ENCODE measurements at places on chromosomes 1 and 21.

DNA sequence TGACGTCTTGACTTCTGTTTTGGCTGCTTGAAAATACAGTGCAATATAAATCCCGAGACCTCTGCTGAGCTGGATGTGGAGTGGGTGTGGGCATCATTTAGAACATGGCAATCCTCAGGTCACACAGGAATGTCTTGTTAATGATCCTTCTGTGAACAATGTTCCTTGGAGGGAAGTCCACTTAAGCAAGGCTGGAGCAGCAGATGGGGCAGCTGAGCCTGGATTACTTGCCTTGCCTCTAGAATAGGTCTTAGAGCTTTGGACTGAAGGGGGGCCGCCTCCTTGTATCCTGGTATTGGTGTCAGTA, 926 bp upstream of the SCMH1 start:
- H3K36me3 ChIP-seq, result no peaks in the 10 kb centered on the region
- no peak overlapping the region for H3K27ac ChIP-seq
- peaks cover 50% of the 10 kb centered on the region for H3K4me1 ChIP-seq

DNA sequence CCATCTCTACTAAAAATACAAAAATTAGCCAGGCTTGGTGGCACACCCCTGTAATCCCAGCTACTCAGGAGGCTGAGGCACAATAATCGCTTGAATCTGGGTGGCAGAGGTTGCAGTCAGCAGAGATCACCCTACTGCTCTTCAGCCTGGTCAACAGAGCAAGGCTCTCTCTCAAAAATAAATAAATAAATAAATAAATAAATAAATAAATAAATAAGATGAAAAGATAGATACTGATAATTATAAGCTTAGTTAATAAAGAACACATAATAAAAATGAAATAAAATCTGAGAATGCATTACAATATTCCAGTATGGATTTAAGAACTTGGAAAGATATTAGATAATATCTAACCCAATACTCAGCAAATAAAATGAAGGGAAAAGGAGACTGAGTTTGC, 235.9 kb upstream of the DAB1 start:
- no peak for DNase-seq
- no peaks in the 10 kb centered on the region for H3K36me3 ChIP-seq
- H3K4me1 ChIP-seq, result no peaks in the 10 kb centered on the region
- H3K4me3 ChIP-seq, result no peak overlapping the region
- H3K27me3 ChIP-seq, result no peaks in the 10 kb centered on the region

DNA sequence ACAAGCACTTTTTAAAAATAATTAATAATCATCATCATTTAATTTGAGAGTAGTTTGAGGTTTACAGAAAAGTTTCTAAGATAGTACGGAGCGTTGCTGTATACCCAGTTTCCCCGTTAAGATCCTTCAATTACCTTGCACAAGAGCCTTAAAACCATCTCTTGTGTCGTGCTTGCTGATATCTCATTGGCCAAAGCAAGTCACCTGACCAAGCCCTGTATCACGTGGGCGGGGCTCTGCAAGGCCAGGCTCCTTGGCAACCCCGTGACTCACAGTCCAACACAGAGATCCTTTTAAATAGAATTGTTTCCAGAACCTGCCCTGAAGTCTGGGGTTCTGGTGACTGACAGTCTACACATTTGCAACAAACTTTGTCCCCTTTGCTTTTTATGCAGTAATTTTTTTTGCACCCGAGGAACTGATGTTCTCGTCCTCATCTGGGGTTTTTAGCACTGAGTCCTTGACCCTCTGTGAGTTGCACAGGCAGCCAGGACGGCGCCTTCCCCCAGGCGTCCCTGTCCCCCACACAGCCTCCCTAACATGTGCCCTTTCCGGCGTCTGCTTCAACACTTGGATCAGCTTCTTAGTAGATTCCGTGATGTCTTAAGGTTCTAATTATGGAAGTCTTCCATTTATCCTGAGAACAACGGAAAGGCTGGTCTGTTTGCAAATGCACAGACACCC, 183.3 kb upstream of the TMEM51 start:
- H3K27me3 ChIP-seq, result no peaks in the 10 kb centered on the region
- peak; percentile 42 for DNase-seq
- H3K4me3 ChIP-seq, result no peak overlapping the region
- peak overlapping the region; percentile 22 for H3K27ac ChIP-seq
- peaks cover 45% of the 10 kb centered on the region for H3K4me1 ChIP-seq
- H3K36me3 ChIP-seq, result no peaks in the 10 kb centered on the region

GRCh38 chr1:201556841-201557571, 18.1 kb downstream of the NAV1 start:
- H3K27ac ChIP-seq, result peak overlapping the region; percentile 81
- no peaks in the 10 kb centered on the region for H3K27me3 ChIP-seq
- DNase-seq, result no peak
- H3K4me1 ChIP-seq, result peaks cover 96% of the 10 kb centered on the region
- H3K36me3 ChIP-seq, result no peaks in the 10 kb centered on the region
- no peak overlapping the region for H3K4me3 ChIP-seq

- no peaks in the 10 kb centered on the region for H3K4me1 ChIP-seq
- H3K36me3 ChIP-seq, result no peaks in the 10 kb centered on the region
- DNase-seq, result no peak
- no peak overlapping the region for H3K4me3 ChIP-seq
- H3K27me3 ChIP-seq, result no peaks in the 10 kb centered on the region
Measured at GRCh38 chr1:118744420-118744819, 243.7 kb downstream of the TBX15 start.

GRCh38 chr1:94866164-94866807, 46.1 kb downstream of the SLC44A3 start:
- no peaks in the 10 kb centered on the region for H3K36me3 ChIP-seq
- no peak for DNase-seq
- H3K27me3 ChIP-seq, result no peaks in the 10 kb centered on the region
- H3K27ac ChIP-seq, result peak overlapping the region; percentile 82
